ENCODE measurements at places on chromosomes 12 and 14. TPM values are rescaled to one million over a fixed set of nuclear protein-coding genes. Genes with fewer than 3 reads are reported as not detected.

- no peak for DNase-seq
Observed at GRCh38 chr12:42270596-42270995, 32.5 kb upstream of the YAF2 start.

DNA sequence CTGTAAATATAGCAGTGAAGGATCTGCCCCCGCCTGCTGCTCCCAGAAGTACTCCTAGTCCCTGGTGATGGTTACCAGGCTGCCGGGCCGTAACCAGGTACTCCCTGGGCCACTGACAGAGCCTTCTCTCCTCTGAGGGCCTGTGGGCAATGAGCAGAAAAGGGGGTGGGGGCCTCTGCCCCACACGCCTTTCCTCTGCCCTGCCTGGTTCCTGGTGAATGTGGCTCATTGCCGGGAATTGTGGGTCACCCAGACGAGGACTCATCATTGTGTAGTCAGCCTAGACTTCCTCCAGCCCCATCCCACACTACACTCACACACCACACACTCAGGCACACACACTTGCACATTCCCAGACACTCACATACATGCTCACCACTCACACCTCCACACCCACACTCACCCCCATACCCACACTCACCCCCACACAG lies 35.7 kb upstream of the ACTN1 start:
- no peak for DNase-seq

DNA sequence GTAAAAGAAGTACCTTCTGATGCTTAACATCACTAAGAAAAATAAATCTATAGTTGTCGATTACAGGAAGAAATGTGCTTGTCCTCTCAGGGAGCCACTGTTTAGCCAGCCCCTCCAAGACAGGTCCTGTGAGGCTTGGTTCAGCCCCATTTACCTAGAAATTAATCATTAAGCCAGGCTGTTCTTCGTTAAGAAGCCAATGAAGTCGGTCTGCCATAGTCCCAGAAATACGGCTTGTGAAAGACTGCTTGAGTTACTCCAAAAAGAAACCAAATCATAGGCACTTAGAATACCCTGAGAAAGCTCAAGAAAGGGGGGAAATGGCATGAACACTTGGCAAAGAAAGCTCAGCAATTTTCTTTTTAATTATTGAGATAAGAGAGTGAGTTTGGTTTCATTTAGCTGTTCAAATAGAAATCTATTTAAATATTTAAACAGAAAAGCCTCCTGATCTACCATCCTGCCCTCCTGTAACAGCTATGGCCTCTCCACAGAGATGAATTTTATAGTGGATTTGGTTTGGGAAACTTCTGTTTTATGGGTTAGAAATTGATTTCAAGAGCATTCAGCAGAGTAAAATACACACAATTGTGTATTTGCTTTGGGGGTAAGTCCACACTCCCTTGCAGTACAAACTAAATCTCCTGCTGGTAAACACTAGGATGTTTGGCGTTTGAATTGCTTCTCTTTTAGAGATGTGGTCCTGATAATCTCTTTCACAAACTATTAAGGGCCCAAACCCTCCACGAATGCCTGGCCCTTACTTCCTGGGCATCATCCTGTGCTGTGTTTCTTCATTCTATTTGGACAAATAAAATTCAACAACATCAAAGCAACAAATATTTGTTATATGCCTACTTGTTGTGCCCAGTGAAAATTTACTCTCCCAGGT lies 234.4 kb downstream of the SEC23A start:
- no peak for DNase-seq

- DNase-seq, result no peak
Observed at GRCh38 chr14:37384870-37385596, 187.3 kb downstream of the MIPOL1 start.

The CD4 gene
- total RNA-seq, result 0.92 TPM

- DNase-seq, result no peak
Observed at GRCh38 chr14:72213424-72213823, 281.2 kb downstream of the RGS6 start.

GRCh38 chr14:53103636-53104340 lies 49.3 kb downstream of the DDHD1 start:
- no peak for DNase-seq

The ABCC9 gene
- 0.26 TPM for total RNA-seq

DNA sequence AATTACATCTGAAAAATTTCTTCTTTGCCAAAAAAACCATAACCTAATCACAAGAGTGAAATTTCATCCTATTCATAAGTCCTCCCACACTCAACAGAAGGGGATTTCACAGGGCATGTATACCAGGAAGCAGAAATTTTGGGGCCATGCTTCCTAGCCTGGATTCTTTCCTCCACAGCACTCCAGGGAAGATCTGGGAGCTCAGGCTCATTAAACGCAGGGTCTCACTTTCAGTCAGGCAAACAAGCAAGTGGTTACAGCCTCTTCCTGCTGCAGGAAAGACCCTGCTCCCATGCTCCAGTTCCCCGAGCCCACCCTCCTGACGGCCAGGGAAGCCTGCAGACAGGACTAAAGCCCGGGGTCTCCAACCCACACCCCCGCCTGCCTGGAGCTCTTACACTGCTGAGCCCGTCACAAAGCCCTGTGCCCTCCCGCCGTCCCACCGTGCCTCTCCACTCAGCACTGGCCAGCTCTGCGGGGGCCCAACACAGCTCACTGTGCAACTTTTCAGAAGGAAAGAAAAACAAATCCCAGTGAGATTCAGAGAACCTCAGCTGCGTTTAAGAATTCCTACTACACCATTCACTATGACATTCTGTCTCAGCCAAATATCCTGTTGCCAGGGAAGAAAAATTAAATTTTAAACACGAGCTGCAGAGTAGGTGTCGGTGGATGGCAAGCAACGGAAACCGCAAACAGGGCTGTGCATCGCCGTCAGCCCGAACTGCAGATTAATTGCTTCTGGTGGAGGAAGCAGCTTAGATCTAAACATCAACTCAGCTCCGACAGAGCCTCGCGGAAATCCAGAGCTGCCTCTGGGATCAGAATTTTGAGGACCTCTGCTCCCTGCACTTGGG lies 106.7 kb upstream of the SFSWAP start:
- no peak for DNase-seq

DNA sequence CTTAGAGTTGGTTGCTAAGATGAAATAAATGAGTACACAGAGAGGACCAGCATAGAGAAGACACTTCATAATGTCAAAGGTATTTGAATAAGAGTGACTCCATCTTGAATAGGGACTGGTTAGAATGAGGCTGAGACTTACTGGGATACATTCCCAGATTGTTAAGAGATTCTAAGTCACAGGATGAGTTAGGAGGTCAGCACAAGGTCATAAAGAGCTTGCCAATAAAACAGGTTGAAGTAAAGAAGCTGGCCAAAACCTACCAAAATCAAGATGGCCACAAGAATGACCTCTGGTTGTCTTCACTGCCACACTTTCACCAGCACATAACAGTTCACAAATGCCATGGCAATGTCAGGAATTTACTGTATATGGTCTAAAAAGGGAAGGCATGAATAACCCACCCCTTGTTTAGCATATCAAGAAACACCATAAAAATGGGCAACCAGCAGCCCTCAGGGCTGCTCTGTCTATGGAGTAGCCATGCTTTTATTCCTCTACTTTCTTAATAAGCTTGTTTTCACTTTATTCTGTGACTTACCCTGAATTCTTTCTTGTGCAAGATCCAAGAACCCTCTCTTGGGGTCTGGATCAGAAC lies 8.3 kb upstream of the SERPINA1 start:
- DNase-seq, result no peak
